Panc1 (cell line): ENCODE measurements at places on chromosomes 11 and 22. TPM values are rescaled to one million over a fixed set of nuclear protein-coding genes. Genes with fewer than 3 reads are reported as not detected.

- DNase-seq: no peak
These were observed 19.0 kb upstream of the TTLL12 start for GRCh38 chr22:43205748-43206508.

DNA sequence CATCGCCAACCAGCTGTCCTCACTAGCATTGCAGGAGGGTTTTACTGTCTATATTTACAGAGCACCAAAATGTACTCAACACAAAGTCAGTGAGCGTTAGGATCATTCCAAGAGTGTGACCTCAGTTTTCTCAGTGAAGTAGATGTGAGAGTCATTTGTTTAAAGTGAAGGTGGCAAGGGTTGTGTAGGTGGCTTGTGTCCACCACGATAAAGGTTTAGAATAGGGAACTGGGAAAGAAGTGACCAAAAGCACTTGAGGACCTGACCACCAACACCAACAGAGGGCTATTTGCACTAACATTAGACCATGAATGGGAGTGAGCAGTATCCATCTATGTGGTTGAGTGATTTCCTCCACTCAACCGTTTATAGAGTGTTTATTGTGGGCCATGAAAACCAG lies 152.5 kb upstream of the POU2AF2 start:
- no peak for DNase-seq

DNA sequence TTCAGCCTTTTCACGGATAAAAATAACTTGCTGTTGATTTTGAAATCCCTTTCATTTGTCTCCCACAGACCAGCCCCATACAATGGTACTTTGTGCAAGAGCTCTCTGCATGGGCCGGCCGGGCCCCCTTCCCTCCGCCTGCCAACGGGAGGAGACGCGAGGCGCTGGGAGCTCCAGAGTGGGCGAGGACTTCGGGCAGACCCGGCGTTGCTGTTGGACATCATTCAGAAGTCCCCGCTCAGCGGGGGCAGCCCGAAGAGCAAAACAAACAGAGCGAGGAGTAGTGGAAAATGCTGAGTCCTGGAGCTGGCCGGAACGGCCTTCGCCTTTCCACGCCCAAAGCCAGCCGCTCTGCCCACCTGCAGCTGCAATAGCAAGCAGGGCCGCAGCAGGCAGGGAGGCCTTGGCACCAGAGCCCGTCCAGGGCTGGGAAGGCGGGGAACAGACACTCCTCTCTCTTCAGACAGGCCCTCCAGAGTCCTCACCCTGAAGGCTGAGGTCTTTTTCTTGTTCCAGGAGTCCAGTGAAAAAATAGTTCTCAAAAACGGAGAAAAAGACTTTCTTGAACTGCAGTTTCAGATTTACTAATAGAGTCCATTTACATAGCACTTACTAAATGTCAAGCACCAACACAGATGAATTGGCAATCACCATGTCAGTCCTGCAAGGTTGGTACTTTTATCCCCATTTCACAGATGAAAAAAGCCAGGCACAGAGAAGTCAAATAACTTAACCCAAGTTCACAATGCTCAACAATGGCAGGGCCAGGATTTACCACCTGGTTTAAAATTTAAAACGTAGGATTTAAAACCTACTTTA lies 135.5 kb downstream of the ETS1 start:
- DNase-seq: no peak

The IL10RA gene
- total RNA-seq: 0.41 TPM

GRCh38 chr22:45889539-45890350 lies 87.2 kb downstream of the WNT7B start:
- no peak for DNase-seq

DNA sequence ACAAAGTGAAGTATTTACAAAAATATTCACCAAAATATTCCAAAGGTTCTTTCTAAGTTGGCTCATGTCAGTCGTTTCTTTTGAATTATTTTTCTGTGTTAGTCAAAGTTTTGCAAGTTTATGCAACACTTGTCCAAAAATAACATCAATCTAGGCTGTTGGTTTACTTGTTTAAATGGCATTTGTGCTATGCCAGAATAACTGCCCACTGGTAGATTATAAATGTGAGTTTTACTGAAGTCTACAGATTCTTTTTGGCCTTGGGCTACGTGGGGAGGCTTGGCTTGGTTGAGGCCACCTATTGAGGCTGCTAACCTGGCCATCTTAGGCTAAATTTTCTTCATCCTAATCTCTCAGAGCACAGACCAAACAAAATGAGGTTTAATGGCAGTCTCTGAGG lies 1091.9 kb upstream of the RAG2 start:
- no peak for DNase-seq
